ENCODE measurements at places on chromosomes 7 and 10. TPM values are rescaled to one million over a fixed set of nuclear protein-coding genes. Genes with fewer than 3 reads are reported as not detected.

The C10orf105 gene
- not detected for total RNA-seq

The ASIC3 gene
- total RNA-seq, result not detected

The PSD gene
- 9.3 TPM for total RNA-seq

The SRI gene
- total RNA-seq, result 104 TPM

The TEX36 gene
- not detected for total RNA-seq

The EPHB6 gene
- total RNA-seq, result 5.5 TPM

The NYAP1 gene
- 4.2 TPM for total RNA-seq

The KCND2 gene
- total RNA-seq, result 0.38 TPM

The ADK gene
- 18.0 TPM for total RNA-seq

The FKBP6 gene
- 0.16 TPM for total RNA-seq

Measured in mesangial cell (primary cell).